ENCODE measurements at places on chromosomes 2 and 18.

- no peak for DNase-seq
Observed at GRCh38 chr2:221981912-221982470, 316.8 kb downstream of the PAX3 start.

GRCh38 chr2:190340369-190340768 is 3.0 kb upstream of the INPP1 start:
- no peak for DNase-seq

- DNase-seq = no peak
Observed at GRCh38 chr2:194559523-194559922, 1097.5 kb upstream of the SLC39A10 start.

- DNase-seq = no peak
Observed at GRCh38 chr2:118207889-118208288, 119.6 kb downstream of the INSIG2 start.

DNA sequence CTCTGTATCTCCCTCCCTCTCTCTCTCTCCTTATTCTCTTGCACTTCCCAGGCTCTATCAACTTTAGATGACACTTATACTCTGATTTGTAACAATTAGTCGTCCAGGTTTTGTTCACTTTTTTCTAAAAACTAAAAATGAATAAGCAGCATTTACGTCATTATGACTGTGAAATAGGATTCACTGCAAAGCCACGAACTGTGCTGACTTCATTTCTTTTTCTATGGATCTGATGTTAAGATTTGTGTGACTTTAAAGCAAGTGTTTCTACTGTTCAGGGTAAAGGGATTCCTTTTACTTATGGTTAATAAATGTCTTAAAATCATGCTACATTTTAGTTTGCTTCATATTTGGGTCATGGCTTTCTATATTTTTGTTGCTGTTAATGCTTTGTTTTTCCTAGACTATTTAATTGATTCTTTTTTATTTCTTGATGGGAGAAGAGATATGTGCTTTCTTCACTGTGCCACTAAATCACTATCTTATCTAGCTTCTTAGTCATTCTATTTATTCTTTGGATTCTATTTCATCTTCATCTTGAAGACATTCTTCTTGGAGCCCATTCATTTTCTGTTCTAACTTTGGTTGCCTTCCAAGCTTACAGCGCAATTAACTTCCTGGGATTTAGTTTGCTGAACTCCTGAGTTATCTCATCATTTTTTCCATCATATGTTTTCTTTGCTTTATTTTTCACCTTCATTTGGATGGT is 480.4 kb upstream of the TRIB2 start:
- DNase-seq = no peak

- DNase-seq = no peak
Observed at GRCh38 chr2:70212298-70212932, 21.6 kb upstream of the C2orf42 start.
